Activated naive CD4-positive, alpha-beta T cell (primary cell): ENCODE measurements at places on chromosomes 3 and 15.

- DNase-seq = no peak
Observed at GRCh38 chr3:147925272-147925671, 516.1 kb downstream of the ZIC1 start.

DNA sequence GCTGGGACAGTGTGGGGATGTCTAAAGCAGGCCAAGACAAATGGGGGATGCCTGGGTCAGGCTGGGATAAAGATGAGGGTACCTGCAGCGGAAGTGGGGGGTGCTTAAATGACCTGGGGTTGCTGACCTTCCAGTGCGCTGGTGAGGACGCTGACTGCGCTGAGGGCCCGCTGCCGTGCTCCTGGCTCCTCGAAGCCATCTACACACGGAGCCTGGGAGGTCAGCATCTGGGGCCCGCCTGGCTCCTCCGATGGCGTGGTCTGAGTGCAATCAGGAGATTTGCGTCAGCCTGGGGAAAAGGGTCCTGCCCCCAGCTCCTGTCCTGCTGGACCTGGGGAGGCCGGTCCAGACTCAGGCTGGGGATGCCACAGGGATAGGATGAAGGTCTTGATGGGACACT lies 50.7 kb downstream of the SCN5A start:
- DNase-seq = no peak

GRCh38 chr3:139020036-139020867 lies 474 bp downstream of the PRR23B start:
- no peak for DNase-seq

- DNase-seq = no peak
Observed at GRCh38 chr3:55526332-55527030, 39.4 kb upstream of the WNT5A start.

DNA sequence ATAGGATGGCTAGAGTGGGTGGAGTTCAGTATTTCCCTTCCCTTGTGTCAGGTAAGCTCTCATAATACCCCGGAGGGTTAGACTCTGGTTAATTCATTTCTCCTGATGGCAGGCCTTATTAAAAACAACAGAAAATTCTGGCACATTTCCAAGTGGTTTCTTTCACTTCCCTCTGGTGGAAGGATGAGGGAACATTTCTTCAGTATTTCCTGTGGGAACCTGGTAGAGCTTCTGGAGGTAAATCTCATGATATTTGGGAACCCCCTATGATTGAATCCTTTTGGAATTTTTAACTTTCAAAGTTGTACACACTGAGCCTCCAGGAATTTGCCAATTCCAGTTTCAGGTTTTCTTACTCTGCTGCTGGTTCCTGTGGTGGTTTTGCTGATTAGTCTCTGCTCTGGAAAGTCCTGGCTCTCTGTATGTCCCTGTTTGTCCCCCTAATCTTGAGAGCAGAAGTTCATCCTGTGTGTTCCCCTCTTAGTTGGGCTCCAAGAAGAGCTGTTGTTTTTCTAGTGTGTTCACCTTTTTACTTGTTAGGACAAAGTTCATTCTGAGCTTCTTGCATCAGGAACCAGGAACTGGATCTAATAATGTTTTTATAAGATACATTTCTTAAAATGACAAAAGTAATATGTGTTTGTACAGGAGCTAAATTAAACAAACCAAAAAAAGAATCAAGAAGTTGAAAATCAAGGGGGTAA lies 12.1 kb downstream of the CHRNA7 start:
- no peak for DNase-seq

GRCh38 chr3:135181408-135181807 lies 386.3 kb downstream of the EPHB1 start:
- no peak for DNase-seq

GRCh38 chr15:99385865-99386264 lies 134.6 kb downstream of the LRRC28 start:
- no peak for DNase-seq

- DNase-seq = no peak
Observed at GRCh38 chr3:55885721-55886120, 398.6 kb upstream of the WNT5A start.
